Activated naive CD8-positive, alpha-beta T cell treated with anti-CD3 and anti-CD28 coated beads for 36 hours (primary cell): ENCODE measurements at places on chromosomes 16 and 17. TPM values are rescaled to one million over a fixed set of nuclear protein-coding genes. Genes with fewer than 3 reads are reported as not detected.

Gene ETV4
- total RNA-seq = 7.8 TPM

Gene HSD17B1
- total RNA-seq = 0.26 TPM

Gene TOM1L1
- total RNA-seq = 1.0 TPM

Gene ZG16
- not detected for total RNA-seq

Gene KRTAP4-6
- total RNA-seq = not detected

Gene MT1G
- 35.8 TPM for total RNA-seq

Gene TMEM186
- total RNA-seq = 14.4 TPM

Gene CLEC10A
- not detected for total RNA-seq

- DNase-seq = no peak
Observed at GRCh38 chr17:75771334-75772281, 6.6 kb upstream of the GALK1 start.

DNA sequence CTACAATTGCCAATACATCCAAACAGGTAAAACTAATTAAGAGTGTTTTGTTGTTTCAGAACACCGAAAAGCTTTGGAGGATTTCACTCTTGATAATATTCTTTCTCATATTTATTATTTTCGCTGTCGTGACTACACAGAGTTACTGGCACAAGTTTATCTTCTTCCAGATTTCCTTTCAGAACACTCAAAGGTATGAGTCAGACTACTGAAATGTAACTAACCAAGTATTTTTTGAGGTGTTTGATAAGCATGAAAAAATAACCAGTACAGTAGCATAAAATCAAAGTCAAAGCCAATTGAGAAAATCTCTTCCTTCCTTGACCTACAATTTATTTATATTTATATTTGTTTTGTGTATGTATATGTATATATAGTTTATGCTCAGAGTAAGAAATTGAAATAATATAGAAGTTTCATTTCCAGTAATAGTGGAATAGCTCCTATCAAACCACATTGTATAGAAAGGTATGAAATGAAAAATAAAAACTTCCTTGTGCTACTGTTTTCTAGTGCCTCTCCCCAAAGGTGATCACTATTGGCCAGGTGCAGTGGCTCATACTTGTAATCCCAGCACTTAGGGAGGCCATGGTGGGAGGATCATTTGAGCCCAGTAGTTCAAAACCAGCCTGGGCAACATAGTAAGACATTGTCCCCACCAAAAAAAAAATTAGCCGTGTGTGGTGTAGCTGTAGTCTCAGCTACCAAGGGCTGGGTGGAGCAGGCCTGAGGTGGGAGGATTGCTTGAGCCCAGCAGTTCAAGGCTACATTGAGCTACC is 10.9 kb downstream of the RAD51C start:
- DNase-seq = no peak

- DNase-seq = no peak
Observed at GRCh38 chr17:47265983-47266541, 12.4 kb downstream of the ITGB3 start.

- DNase-seq = no peak
Observed at GRCh38 chr16:71628810-71629209, 2.8 kb downstream of the MARVELD3 start.

GRCh38 chr17:48985436-48986245 is 11.5 kb upstream of the IGF2BP1 start:
- DNase-seq = no peak

DNA sequence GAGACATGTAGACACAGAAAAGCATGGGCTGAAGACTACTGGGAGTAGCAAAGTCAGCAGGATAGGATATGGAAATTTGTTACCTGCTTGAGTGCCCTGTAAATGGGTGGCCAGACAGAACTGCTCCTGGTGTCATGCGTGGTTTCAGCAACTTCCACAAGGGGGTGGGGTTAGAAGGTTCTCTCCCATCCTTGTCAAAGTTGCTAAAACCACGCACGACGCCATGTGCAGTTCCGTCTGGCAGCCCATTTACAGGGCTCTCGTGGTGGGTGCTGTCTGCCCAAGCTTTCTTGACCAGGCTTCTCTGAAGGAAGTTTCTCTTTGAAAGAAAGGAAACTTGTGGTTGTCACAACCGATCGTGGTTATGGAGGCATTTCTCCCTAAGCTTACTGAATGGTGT is 6.9 kb upstream of the DBNDD1 start:
- DNase-seq = no peak

- DNase-seq = no peak
Observed at GRCh38 chr16:12406926-12407690, 396.6 kb downstream of the CPPED1 start.

- no peak for DNase-seq
Observed at GRCh38 chr16:85449191-85449884, 163.8 kb upstream of the GSE1 start.

- peak; percentile 55 for DNase-seq
Observed at GRCh38 chr17:35895636-35896587, 15.8 kb upstream of the CCL5 start.

- peak; percentile 57 for DNase-seq
Observed at GRCh38 chr17:63834431-63835166, 7.1 kb upstream of the FTSJ3 start.

DNA sequence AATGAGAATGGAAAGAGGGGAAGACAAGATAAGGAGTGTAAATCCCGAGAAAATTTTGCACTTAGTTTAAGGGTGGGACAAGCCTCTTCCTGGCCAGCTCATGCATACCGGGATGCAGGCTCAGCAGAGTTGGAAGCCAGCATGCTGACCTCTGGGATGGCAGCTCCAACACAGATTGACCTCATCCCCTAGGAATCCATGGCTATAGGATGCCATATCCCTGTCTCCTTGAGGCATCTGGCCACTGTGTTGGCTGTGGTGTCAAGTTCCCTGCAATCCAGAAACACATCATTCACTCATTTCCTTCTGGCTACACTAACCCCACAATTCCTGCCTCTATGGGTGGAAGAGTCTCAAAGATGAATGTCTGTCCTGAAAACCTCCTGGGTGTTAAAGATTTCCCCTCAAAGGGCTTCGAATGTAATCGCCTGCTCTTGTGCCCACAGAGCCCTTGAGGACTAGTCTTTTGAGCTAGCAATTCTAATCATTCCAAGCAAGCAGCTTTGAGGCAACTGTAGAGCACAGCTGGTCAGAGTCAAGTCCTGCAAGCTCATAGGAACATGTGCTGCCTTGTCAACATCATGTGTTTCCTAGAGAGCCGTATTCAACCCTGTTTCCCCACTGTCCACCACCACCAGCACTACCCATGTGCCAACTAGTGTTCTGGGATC is 141.4 kb downstream of the PMP22 start:
- DNase-seq = no peak
